ENCODE measurements at places on chromosomes 7 and 10. TPM values are rescaled to one million over a fixed set of nuclear protein-coding genes. Genes with fewer than 3 reads are reported as not detected.

DNA sequence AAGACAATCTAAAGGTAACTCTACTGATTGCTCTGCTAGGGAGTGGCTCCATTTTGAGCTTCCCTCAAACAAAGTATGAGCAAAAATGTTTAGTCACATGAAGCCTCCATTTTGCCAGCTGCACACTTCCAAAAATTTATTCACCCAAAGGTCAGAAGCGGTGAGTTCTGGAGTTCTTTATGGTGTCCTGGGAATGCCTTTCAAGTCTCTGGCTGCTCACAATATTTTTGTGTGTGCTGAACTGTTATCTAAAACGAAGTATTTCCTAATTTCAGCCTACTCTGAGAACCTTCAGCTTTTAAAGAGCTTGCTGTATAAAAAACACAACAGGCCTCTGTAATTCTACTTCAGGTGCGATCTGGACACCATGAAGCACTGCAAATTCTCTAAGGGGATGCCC is 15.6 kb downstream of the NRCAM start:
- H3K27me3 ChIP-seq = no peaks in the 10 kb centered on the region
- H3K27ac ChIP-seq = no peak overlapping the region
- no peak for DNase-seq

DNA sequence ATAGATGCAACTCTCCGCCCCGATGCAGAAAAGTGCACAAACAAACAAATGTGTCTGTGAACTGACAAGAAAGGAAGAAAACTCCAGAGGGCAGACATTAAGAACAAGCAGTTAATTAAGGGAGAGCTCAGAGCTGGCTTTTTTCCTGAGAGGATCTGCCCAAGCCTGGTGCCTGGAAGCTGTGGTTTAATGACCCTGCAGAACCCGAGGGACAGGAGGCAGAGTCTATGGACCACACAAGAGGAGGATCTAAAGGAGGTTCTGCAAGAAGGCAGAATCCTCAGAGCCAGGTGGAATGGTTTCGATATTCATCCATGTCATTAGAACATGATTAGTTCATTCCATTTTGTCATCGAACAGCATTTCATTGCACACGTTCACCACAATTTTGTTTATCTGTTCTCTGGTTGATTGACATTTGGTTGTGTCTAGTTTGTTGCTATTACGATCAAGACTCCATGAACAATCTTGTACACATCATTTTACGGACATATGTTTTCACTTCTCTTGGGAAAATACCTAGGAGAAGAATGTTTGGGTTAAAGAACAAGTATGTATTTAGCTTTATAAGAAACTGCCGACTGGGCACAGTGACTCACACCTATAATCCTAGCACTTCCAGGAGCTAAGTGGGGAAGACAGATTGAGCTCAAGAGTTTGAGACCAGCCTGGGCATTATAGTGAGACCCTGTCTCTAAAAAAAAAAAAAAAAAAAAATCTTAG is 560.2 kb downstream of the CALN1 start:
- H3K4me3 ChIP-seq = no peak overlapping the region
- H3K36me3 ChIP-seq = no peaks in the 10 kb centered on the region
- H3K27ac ChIP-seq = no peak overlapping the region
- H3K27me3 ChIP-seq = peaks cover 2% of the 10 kb centered on the region
- no peaks in the 10 kb centered on the region for H3K4me1 ChIP-seq

Gene GNG11
- 9.4 TPM for total RNA-seq

DNA sequence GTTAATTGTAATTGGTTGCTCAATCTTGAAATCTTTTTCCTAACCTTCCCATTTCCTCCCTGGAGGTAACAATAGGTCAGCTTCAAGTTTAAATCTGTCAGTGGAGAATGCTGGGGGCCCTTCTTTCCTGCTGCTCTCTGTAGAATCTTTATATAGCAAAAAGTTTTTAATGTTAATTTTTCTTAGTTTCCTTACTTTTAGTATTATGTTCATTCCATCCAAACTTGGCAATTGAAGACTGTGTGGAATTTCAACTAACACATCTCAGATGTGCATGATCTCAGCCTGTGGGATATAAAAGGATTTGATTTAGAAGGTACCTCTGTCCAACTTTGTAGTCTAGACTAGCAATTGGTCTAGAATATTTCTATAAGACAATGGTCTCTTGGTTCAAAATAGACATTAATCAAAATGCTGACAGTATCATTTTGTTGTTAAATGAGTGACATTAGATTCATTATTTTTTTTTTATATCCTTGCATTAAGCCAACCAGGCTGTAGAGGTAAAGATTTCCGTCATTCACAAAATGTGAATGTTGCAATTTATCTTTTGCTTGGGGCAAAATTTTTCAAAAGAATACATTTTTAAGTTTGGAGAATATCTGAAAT is 100.4 kb upstream of the SEMA3A start:
- H3K27ac ChIP-seq = no peak overlapping the region
- H3K4me1 ChIP-seq = peaks cover 6% of the 10 kb centered on the region
- DNase-seq = no peak

GRCh38 chr10:114431414-114432135 is 27.3 kb upstream of the AFAP1L2 start:
- H3K36me3 ChIP-seq = peaks cover 6% of the 10 kb centered on the region
- H3K4me1 ChIP-seq = peaks cover 8% of the 10 kb centered on the region
- no peaks in the 10 kb centered on the region for H3K27me3 ChIP-seq
- no peak for DNase-seq
- H3K27ac ChIP-seq = no peak overlapping the region

GRCh38 chr7:101165958-101166647 is 734 bp upstream of the VGF start:
- peaks cover 63% of the 10 kb centered on the region for H3K4me1 ChIP-seq
- H3K27ac ChIP-seq = no peak overlapping the region
- no peak for DNase-seq
- no peaks in the 10 kb centered on the region for H3K36me3 ChIP-seq

GRCh38 chr7:8121243-8121642 is 140.7 kb downstream of the ICA1 start:
- no peak for DNase-seq
- H3K27me3 ChIP-seq = no peaks in the 10 kb centered on the region
- no peaks in the 10 kb centered on the region for H3K36me3 ChIP-seq
- no peak overlapping the region for H3K27ac ChIP-seq

Gene PDE6C
- total RNA-seq = not detected

GRCh38 chr10:25288181-25288580 is 113.4 kb downstream of the GPR158 start:
- H3K27ac ChIP-seq = no peak overlapping the region
- no peak overlapping the region for H3K4me3 ChIP-seq
- no peak for DNase-seq
- H3K4me1 ChIP-seq = no peaks in the 10 kb centered on the region
- H3K36me3 ChIP-seq = peaks cover 7% of the 10 kb centered on the region
- no peaks in the 10 kb centered on the region for H3K27me3 ChIP-seq

Gene RINT1
- total RNA-seq = 18.8 TPM

Gene UCMA
- not detected for total RNA-seq

Gene LIPN
- total RNA-seq = not detected

GRCh38 chr7:27782849-27783248 is 42.9 kb downstream of the TAX1BP1 start:
- no peak overlapping the region for H3K4me3 ChIP-seq
- no peaks in the 10 kb centered on the region for H3K36me3 ChIP-seq

DNA sequence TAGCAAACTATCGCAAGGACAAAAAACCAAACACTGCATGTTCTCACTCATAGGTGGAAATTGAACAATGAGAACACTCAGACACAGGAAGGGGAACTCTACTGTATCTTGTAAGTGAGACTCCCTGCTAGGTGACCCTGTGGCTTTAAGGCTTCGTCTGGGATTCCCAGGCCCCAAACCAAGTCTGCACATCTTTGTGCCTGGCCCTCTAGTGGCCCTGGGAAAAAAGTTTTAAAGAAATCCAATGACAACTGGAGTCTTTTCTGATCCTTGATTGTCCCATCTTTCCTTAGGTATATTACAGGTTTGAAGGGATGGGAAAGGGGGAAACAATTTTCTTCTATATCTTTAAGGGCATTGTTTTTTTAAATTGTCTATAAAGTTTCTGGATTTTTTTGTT is 10.6 kb upstream of the LIPM start:
- no peak overlapping the region for H3K27ac ChIP-seq
- H3K4me3 ChIP-seq = no peak overlapping the region
- no peaks in the 10 kb centered on the region for H3K27me3 ChIP-seq

DNA sequence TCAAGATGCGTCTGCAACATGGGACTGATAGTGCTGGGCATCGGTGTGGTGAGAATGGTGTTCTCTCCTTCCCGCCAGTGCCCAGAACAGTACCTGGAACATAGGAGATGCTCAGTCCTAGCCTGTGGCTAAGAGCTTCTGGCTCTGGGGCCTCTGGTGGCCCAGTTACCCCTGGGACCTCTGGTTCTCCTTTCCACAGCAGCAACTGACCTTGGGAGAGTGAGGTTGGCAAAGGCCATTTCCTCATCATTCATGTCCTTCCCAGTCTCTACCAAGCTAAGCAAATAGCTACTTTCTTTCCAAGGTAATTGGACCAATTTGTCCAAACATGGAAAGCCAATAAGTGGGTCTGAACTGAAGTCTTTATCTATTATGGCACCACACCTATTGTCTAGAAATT is 11.6 kb upstream of the GOLGA7B start:
- no peaks in the 10 kb centered on the region for H3K36me3 ChIP-seq
- DNase-seq = no peak
- no peak overlapping the region for H3K27ac ChIP-seq
- peaks cover 65% of the 10 kb centered on the region for H3K27me3 ChIP-seq
- no peaks in the 10 kb centered on the region for H3K4me1 ChIP-seq
- H3K4me3 ChIP-seq = no peak overlapping the region

Gene TMEM140
- not detected for total RNA-seq

- no peaks in the 10 kb centered on the region for H3K36me3 ChIP-seq
- peak overlapping the region; percentile 1 for H3K27ac ChIP-seq
- no peak for DNase-seq
Observed at GRCh38 chr7:16040346-16040745, 353.9 kb upstream of the MEOX2 start.

DNA sequence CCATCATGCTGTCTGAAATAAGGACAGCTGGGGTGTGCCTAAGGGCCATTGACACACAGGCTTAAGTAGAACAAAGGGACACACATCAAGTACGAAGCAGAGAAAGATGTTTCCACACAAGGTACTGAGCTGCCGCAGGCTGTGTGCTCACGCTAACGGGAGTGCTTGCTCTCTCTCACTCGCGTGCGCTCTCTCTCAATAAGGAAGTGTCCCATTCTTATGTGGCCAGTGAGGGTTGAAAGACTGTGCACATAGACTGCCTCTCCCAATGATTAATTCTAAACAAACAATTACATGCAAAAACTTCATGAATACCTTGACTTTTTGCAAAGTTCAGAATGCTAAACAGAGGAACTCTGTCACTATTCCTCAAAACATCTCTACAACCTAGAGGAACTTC is 29.9 kb downstream of the DCLRE1C start:
- no peaks in the 10 kb centered on the region for H3K4me1 ChIP-seq
- peaks cover 45% of the 10 kb centered on the region for H3K36me3 ChIP-seq
- H3K27ac ChIP-seq = no peak overlapping the region
- no peak overlapping the region for H3K4me3 ChIP-seq

Gene HMX2
- not detected for total RNA-seq

- H3K4me3 ChIP-seq = no peak overlapping the region
- no peak for DNase-seq
- peaks cover 13% of the 10 kb centered on the region for H3K4me1 ChIP-seq
- H3K36me3 ChIP-seq = no peaks in the 10 kb centered on the region
Observed at GRCh38 chr7:132653366-132653930, 77.2 kb upstream of the PLXNA4 start.

DNA sequence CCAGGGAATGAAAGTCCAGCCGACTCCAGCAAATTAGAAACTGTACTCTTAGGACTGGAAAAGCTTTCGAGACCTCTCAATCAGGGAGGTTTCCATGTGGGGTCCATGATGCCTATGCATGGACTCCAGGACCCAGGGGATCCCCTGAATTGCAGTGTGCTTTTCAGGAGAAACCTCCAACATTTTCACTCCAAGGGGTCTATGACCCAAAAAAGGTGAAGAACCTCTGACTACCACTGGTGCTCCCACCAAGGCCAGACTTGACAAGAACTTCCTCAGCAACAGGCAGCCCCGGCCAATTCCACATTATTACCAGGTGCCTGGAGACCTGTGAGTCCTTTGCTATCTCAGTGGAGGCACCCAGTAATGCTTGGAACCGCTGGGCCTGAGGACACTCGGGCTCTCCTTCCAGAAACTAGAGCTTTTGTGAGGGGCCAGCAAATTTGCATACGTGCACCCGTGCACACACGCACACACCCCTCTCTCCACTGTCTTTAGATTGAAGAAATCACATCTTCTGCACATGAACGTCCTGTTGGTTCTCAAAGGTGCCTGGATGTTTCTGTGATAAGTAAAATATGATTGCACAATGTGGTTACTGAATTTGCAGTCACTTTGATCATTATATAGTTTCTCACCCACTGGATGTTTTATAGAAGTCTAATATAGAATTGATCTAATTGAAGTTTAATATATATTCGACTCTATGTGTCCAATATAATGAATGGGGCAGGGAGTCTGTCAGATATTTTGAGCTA is 54.7 kb downstream of the SYPL1 start:
- DNase-seq = no peak
- H3K27ac ChIP-seq = no peak overlapping the region
- H3K27me3 ChIP-seq = no peaks in the 10 kb centered on the region
- H3K4me1 ChIP-seq = peaks cover 32% of the 10 kb centered on the region
- H3K36me3 ChIP-seq = no peaks in the 10 kb centered on the region

GRCh38 chr10:97428572-97428981 is 2.6 kb downstream of the PGAM1 start:
- no peaks in the 10 kb centered on the region for H3K27me3 ChIP-seq
- peak overlapping the region; percentile 97 for H3K27ac ChIP-seq
- DNase-seq = no peak
- H3K36me3 ChIP-seq = peaks cover 16% of the 10 kb centered on the region

Gene CTAGE4
- total RNA-seq = 0.55 TPM

DNA sequence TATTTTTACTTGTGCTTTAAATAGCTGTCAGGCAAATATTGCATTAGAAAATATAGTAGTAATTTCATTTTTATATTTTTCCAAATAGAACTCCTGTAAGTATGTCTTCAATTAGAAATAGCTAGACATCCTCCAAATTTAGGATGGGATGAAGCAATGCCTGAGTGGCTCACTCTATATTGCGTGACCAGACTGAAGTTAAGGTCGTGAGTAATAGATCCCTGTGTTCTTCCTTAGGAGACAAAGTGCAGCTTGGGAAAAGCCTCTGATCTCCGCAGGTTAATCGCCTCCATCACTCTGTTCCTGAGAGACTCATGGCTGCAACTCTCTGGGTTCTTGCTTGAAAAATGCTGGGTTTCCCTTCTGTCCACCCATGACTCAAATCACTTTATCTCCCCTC is 484.8 kb upstream of the ANKRD30A start:
- H3K27me3 ChIP-seq = peaks cover 5% of the 10 kb centered on the region
- no peak overlapping the region for H3K27ac ChIP-seq
- H3K36me3 ChIP-seq = no peaks in the 10 kb centered on the region
- no peaks in the 10 kb centered on the region for H3K4me1 ChIP-seq
- DNase-seq = no peak

DNA sequence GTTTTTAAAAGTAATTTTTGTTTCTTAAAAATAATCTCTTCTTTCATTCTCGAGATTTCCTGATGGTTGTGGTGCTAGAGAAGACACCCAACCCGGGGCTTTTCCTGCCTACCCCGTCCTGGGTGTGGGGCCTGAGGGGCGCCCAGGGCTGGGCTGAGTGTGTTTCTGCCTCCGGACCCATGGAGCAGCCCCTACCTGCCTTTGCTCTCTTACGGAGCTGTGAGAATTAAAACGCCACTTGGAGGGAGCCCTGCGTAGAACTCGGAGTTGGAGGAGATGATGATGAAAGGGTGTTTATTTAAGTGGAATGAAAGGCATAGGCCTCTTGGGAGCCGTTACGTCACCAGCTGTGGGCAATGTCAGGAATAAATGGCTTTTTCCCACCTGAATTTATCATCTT is 261.8 kb upstream of the SHH start:
- no peaks in the 10 kb centered on the region for H3K27me3 ChIP-seq
- H3K27ac ChIP-seq = no peak overlapping the region
- no peaks in the 10 kb centered on the region for H3K4me1 ChIP-seq
- no peak overlapping the region for H3K4me3 ChIP-seq
- no peak for DNase-seq
- no peaks in the 10 kb centered on the region for H3K36me3 ChIP-seq

All from neural crest cell (in vitro differentiated cells).